ENCODE measurements at places on chromosomes 3 and 15.

DNA sequence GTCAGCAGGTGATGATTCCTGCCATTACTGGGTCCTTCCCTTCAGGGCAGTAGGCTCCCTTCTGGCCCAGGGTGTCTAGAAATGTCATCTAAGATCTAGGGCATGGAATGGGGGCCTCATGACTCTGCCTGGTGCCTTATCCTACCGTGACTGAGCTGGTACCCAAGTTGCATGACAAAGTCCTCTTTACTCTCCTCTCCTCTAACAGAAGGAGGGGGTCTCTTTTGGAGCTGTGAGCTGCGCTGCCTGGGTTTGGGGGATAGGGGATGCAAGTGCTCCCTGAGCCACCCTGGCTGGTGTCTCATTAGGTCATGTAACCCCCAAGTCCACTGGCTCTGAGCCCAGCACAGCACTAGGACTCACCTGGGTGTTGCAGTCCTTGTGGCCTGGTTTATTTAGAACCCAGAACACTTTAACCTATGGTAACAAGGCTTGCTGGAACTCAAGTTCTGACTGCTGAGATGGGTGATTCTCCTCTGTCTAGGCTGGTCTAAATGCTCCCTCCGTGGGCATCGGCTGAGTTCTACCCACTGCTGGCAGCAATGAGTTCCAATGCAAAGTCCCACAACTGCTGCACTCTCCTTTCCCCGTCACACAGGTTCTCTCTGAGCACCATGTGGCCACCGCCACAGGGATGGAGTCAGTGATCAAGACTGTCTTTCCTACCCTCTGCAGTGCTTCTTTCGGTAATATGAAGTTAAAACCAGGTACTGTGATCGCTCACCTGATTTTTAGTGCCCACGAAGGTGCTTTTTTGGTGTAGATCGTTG lies 34.0 kb downstream of the XXYLT1 start:
- no peak for DNase-seq

DNA sequence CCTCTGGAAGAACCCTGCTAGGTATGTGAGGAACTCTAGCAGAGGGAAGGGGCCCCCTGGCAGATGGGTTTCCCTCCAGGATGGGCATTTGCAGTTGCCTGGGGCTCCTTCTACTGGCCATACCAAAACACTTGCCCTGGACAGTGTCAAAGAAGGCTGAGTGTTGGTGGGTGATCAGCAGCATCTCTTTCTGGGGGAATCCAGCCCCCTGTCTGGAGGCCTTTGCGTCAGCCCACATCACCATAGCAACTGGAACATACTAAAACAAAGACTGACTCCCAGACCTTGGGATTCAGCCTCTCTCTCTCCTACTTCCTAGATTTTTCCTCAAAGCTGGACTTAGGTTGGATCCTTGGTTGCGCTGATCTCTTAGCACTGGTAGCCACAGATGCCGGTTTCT lies 8.1 kb downstream of the CEMIP start:
- no peak for DNase-seq

DNA sequence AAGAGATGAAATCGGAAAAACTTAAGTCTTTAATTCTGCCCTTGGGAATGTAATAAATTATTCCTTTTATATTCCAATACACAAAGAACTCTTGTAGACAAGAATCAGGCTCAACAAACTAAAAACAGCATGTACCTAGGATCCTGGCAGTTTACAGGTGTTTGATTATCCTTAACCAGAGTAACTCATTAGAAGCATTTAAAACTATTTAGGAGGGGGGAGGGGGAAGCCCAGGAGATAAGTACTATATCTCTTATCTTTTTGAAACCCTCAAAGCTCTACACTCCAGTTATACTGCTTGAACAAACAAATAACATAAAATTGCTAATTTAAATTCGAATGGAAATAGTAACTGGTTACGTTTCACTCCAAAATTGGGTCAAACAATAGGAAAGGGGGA lies 1.9 kb downstream of the CNBP start:
- DNase-seq = no peak

DNA sequence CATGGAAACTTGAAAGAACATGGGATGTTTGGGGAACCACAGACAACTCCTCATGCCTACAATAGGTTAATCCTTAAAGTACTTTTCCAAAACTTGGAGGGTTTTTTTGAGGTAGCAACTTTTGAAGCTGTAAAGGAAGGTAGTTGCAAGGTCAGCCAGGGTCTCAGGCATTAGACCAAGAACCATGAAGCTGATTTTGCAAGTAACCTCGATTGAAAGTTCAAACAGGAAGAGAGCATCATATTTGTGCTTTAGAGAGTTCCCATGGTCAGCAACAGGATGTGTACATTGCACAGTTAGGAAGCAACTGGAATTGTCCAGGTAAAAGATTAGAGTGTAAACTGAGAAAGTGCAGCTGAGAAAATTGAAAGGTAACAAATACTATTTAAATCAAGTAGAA lies 199.8 kb upstream of the NR2F2 start:
- DNase-seq = no peak

DNA sequence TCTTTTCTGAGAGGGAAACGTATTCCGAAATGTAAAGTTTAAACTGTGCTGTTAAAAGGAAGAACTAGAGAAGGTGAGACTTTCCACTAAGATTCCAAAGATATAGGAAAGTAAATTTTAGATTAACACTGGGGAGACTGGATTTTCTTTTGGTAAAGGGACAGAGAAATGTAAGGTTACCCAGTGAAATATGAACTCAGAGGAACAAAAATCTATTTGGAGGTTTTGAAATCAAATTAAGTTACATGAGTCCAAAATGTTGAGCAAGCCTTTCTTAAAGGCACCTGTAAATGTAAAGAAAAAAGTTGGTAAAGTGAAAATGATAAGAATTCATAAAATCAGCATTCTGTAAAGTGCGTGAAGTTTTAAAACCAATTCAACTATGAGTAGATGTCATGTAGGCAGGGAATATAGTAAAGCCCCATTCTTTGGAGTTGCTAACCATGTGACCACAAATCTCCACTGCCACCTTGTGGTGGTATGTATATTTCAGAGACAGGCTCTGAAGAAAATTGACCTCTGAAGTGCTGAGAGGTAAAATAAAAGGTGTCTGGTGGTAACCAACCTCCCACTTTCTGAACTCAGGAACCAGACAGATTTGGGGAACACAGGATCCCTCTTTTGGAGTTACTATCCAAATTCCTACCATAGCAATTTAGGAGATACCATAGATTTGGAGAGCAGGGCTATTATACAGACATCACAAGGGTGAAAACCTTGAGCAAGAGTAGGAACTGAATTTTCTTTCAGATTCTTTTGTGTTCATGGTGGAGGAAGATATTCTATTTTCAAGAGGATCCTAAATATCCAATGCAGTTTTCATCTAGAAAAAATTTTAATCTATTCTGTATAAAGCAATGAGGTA lies 215.3 kb downstream of the ROBO2 start:
- peak; percentile 6 for DNase-seq

DNA sequence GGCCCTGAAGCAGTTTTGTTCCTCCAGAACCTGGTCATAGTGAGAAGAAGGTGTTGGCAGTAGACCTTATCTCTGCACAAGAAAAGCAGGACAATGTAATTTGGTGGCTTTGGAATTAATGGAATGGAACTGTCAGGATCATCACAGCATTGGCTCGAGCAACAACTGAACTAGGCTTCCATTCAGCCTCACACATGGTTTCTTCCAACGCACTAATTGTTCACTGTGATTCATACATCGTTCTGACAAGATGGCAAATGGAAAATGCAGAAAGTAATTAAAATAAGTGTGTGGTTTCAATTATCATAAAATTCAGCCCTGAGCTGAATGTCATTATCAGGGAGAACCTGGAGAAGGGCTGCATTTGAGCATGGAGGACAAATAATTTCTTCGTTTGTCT lies 80.6 kb downstream of the MFSD1 start:
- DNase-seq = no peak

DNA sequence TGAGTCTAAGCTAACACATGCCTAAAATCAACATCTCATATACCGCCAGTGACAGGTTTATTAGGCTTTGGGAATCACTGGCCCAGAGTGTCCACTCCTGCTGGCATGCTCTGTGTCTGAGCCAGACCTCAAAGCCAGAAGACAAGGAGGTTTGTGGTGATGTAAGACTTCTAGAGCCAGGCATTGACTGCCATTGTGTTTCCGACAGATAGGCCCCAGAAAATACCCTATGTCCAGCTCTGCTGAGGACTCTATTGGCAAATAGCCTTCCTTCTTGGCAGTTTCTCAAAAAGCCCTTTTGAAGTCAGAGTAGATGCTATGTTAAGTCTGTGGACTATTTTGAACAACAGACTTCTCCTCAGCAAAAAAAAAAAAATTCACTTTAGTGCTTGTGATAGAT lies 181.9 kb upstream of the UBE2E1 start:
- DNase-seq = no peak

DNA sequence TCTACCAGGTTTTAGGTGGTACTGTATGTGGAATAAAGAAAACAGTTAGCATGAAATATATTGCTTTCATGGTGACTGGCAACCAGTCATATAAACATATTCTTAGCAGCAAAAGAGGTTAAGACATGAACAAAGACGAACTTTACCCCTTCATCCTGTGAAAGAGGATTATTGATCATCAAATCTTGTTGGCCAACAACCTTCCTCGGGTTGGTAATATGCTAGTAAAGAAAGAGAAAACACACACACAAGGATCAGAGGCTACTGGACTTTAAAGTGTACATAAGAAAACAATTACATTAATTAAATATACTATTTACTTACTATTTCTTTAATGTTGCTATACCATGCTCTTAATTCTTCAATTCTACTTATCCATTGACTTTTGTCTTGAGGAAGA lies 337.9 kb downstream of the TBC1D5 start:
- no peak for DNase-seq

GRCh38 chr3:65871305-65872141 lies 167.2 kb downstream of the MAGI1 start:
- DNase-seq = no peak

DNA sequence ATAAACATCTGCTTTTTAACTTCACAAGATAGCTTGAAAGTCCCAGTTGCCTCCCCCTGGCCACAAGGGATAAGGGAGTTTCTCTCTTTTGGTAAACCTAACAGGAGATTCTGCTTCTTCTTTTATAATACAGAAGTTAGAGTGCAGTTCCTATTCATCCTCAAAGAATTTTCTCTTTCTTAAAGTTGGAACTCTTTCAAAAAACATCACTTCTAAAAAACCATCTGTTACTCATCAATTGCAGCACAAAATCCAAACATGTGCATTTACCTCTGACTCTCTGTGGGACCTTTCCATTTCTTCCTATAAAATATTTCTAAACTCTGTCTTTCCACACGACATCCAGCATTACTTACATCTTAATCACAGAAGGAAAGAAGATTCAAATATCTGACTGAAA lies 5.1 kb downstream of the DPH6 start:
- DNase-seq = no peak

GRCh38 chr3:103126115-103126514 lies 691.3 kb downstream of the ZPLD1 start:
- no peak for DNase-seq

DNA sequence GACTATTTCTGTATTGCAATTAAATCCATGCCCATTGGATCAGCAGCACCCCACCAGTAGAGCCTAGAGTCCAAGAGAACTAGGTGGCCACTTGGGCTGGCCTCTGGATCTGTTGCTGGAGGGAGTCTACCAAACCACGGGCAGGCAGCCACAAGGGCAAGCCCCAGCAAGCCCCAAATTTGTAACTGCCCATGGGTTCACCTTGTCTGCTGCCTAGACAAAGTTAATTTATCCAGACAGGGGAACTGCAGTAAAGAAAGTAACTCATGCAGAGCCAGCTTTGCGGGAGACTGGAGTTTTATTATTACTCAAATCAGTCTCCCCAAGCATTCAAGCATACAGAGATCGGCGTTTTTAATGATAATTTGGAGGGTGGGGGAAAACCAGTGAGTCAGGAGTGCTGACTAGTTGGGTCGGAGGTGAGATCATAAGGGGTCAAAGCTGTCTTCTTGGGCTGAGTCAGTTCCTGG lies 74.0 kb upstream of the TERB2 start:
- no peak for DNase-seq

- no peak for DNase-seq
Measured at GRCh38 chr3:128435561-128435960, 31.1 kb downstream of the DNAJB8 start.

GRCh38 chr3:129121016-129121791 lies 400 bp downstream of the RAB43 start:
- DNase-seq = no peak

GRCh38 chr3:128491691-128491940 lies 1.4 kb downstream of the GATA2 start:
- no peak for DNase-seq

- DNase-seq = no peak
Measured at GRCh38 chr15:32106401-32107381, 76.4 kb downstream of the CHRNA7 start.

DNA sequence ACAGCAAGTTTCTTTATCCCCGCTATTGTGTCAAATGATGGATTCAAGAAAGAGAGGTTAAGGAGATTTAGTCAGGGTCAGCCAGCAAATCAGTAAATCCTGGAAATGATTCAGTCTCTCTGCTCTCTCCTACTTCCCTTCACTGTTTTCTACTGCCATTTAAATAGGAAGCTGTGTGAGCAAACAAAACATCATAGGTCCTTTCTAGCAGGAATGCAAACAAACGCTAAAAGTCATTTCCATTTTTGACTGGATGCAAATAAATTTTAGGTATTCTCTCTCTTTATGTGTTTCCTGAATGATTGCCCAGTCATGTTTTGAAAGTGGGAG lies 299.4 kb upstream of the RORA start:
- no peak for DNase-seq

Measured in A549 (cell line).